ENCODE measurements at places on chromosomes 3 and 15. TPM values are rescaled to one million over a fixed set of nuclear protein-coding genes. Genes with fewer than 3 reads are reported as not detected.

- no peak for DNase-seq
- H3K27ac ChIP-seq, result no peak overlapping the region
- no peaks in the 10 kb centered on the region for H3K36me3 ChIP-seq
- H3K4me3 ChIP-seq, result no peak overlapping the region
Observed at GRCh38 chr15:75817138-75817935, 25.9 kb upstream of the UBE2Q2 start.

DNA sequence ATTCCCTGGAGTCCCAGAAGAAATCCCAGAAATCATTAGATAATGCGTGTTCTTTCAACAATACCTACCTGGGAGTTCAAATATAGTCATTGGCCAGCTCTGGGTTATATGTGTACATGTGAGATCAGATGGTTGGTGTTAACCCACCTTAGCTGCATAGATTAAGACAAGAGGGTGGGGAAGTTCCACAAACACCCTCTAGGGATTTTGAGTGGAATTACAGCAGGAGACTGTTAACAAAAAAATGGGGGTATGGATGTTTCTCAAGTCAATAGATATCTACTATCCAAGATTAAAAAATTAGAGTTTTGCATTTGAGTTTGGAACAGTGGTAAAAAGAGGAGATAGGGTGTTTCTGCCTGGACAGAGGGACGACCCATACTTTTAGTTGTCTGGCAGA, 282.5 kb upstream of the CNTN3 start:
- no peaks in the 10 kb centered on the region for H3K4me1 ChIP-seq
- H3K36me3 ChIP-seq, result no peaks in the 10 kb centered on the region
- no peak overlapping the region for H3K4me3 ChIP-seq
- no peak for DNase-seq
- H3K27me3 ChIP-seq, result no peaks in the 10 kb centered on the region

GRCh38 chr3:122538956-122539490, 24.3 kb upstream of the KPNA1 start:
- H3K27me3 ChIP-seq, result no peaks in the 10 kb centered on the region
- no peak overlapping the region for H3K27ac ChIP-seq
- no peaks in the 10 kb centered on the region for H3K4me1 ChIP-seq
- no peak overlapping the region for H3K4me3 ChIP-seq

DNA sequence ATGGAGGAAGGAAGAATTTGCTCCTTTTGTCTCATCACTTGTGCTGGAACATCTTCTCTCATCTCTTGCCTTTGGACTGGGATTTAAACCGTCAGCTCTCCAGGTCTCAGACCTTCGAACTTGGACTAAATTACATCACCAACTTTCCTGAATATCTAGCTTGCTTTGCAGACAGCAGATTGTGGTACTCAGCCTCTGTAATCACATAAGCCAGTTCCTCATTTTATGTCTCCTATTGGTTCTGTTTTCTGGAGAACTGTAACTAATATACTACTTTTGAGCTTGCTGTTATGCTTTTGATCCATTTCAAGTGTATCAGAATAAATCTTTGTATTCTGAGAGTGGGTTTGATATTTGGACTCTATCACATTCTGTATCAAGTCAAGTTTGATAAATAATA, 164.3 kb upstream of the VEPH1 start:
- no peak overlapping the region for H3K27ac ChIP-seq
- no peaks in the 10 kb centered on the region for H3K36me3 ChIP-seq
- no peaks in the 10 kb centered on the region for H3K27me3 ChIP-seq
- no peaks in the 10 kb centered on the region for H3K4me1 ChIP-seq

GRCh38 chr15:78212008-78212407, 22.4 kb downstream of the ACSBG1 start:
- peaks cover 81% of the 10 kb centered on the region for H3K4me1 ChIP-seq
- no peak overlapping the region for H3K27ac ChIP-seq
- DNase-seq, result no peak
- H3K36me3 ChIP-seq, result peaks cover 8% of the 10 kb centered on the region
- no peaks in the 10 kb centered on the region for H3K27me3 ChIP-seq
- no peak overlapping the region for H3K4me3 ChIP-seq

DNA sequence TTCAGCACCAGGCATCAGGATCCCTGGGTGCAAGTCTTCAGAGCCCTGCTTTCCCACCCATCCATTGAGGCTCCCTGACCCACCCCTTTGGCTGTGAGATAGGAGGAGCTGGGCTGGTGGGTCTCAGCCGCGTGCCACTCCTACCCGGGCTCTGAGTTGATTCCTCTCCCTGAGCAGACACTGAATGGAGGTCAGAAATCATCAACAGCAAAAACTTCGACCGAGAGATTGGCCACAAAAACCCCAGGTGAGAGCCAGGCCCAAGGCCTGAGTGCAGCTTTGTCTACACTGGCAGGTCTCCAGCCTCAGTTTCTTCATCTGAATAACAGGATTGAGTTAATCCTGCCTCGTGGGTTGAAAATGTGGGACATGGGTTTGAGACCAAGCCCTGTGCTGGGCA, 7.8 kb downstream of the TMEM43 start:
- H3K27me3 ChIP-seq, result no peaks in the 10 kb centered on the region
- H3K36me3 ChIP-seq, result peaks cover 87% of the 10 kb centered on the region
- no peak overlapping the region for H3K4me3 ChIP-seq
- peaks cover 6% of the 10 kb centered on the region for H3K4me1 ChIP-seq

GRCh38 chr3:198090795-198091332, 130.8 kb downstream of the LMLN start:
- no peaks in the 10 kb centered on the region for H3K36me3 ChIP-seq
- H3K4me3 ChIP-seq, result no peak overlapping the region
- no peak overlapping the region for H3K27ac ChIP-seq
- no peak for DNase-seq
- peaks cover 45% of the 10 kb centered on the region for H3K27me3 ChIP-seq

HTR3E gene
- total RNA-seq, result not detected

SKOR1 gene
- total RNA-seq, result 1.6 TPM
